ENCODE measurements at places on chromosomes 4 and X.
A peak's percentile ranks its signal among the peaks of the same experiment; 100 is the strongest.

- DNase-seq, result no peak
Observed at GRCh38 chrX:72609313-72609712, 36.7 kb upstream of the HDAC8 start.

- no peak for DNase-seq
Observed at GRCh38 chr4:48167538-48168263, 33.7 kb upstream of the TXK start.

- DNase-seq, result no peak
Observed at GRCh38 chr4:604131-604530, 21.2 kb upstream of the PDE6B start.

DNA sequence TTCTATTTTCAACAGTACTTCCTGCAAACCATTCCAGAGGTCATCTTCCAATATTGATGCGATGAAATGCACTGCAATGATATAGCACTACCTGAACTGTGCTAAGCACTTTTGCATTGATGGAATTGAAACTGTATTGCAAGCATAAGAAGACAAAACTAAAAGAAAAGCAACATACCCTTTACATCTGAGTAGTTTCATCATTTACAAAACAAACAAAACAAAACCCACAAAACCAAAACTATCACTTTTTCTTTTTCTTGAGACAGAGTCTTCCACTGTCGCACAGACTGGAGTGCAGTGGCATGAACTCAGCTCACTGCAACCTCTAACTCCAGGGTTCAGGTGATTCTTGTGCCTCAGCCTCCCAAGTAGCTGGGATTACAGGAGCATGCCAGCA, 120.1 kb upstream of the NAP1L5 start:
- no peak for DNase-seq

GRCh38 chrX:115606861-115607260, 45.9 kb downstream of the PLS3 start:
- DNase-seq, result no peak

- peak; percentile 37 for DNase-seq
Observed at GRCh38 chr4:153345012-153345981, 809 bp downstream of the MND1 start.

DNA sequence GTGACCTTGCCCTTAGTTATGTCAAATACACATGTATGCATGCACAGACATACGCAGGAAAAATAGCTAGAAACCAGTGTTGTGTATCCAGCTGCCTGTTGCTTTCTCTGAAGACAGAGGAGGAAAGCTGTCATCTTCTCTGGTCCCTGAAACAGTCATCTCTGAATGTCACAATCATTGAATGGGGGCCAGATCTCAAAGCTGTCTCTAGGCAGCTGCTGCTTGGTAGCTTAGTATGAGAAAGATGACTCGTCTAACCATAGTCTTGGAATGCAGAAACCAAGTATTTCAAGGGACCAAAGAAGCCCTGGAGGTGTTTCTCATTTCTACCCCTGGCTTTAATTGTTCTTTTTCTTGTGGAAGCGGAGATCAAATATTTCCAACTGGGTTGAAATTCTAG, 4.0 kb downstream of the GRIA3 start:
- DNase-seq, result no peak

- DNase-seq, result no peak
Observed at GRCh38 chrX:16923157-16923556, 23.3 kb upstream of the REPS2 start.

- DNase-seq, result no peak
Observed at GRCh38 chrX:41047878-41048534, 37.2 kb upstream of the USP9X start.

DNA sequence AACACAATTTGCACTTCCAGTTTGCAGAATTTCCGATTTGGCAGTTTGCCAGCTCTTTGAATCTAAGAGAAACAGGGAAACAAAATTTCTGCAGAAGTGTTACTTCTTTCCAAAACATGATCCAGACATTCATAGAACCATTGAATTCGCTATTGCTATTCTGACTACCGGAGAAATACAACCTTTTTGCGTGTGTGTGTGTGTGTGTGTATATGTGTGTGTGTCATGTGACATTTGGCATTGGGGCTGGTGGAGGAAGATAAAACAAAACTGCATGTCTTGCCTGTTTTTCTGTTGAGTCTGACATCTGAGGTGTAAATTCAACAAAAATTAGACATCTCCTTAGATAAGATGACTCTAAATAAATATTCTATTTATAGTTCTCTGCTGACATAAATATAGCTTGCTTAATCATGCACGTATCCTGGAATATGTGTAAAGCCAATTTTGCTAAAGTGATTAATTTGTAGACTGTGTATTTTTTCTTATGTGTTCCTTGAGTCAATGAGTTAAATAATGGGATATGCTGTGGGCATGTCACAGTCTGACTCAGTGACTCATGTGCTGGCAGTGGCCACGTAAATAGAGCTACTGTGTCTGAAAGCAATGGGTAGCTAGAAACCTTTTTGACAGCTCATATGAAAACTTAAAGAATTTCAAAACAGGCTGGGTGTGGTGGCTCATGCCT, 98.9 kb downstream of the HPGD start:
- peak; percentile 10 for DNase-seq

DNA sequence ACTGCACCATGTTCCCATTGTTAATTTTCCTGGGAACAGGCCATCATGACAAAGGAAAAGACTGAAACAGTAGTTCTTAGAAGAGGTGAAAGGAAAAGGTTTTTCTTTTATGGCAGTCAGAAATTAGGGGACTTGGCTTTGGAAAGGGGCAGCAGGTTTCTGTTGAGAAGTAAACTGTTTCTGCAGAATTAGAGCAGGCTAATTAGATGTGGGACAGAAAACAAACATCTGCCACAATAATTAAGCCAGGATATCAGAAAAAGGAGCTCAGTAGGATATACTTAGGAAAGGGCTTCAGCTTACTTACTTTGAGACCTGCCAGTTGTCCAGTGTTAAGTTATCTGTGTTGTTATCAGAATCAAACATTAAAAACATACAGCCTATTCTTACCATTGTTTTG, 36.7 kb upstream of the STPG2 start:
- DNase-seq, result no peak

- DNase-seq, result no peak
Observed at GRCh38 chr4:42515156-42515884, 118.0 kb downstream of the SHISA3 start.

DNA sequence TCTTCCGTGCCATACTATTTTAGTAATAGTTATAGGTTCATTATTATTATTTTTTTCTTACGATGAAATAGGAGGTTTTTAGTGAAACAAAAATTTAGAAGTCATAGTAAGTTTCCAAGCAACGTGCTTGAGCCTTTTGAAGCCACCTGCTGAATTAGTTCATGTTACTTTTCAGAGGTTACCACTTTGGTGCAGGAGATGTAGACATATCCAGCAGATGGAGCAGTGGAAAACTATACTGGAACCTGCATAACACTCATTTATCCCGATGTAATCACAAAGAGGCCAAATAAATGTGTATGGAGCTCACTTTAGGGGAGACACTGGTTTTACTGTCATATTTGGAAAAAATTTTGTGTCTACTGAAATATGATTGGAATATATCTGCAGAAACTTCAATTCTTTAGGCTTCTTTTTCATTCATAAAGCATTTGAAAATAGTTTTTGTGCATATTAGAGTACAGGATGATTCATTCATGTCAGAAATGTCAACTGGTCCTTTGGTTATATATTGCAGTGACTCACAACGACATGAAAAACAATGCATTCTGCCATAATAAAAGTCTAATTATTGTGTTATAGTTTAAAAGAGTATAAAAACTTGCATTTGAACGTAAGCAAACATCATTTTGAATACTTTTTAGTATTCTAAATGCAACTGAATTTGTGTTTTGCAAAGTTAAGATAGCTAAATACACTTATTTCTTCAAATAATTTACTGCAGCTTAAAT, 2182.9 kb upstream of the TENM3 start:
- DNase-seq, result no peak

- no peak for DNase-seq
Observed at GRCh38 chr4:185508181-185508580, 27.1 kb downstream of the PDLIM3 start.

GRCh38 chr4:124111922-124112321, 600.6 kb downstream of the ANKRD50 start:
- no peak for DNase-seq

DNA sequence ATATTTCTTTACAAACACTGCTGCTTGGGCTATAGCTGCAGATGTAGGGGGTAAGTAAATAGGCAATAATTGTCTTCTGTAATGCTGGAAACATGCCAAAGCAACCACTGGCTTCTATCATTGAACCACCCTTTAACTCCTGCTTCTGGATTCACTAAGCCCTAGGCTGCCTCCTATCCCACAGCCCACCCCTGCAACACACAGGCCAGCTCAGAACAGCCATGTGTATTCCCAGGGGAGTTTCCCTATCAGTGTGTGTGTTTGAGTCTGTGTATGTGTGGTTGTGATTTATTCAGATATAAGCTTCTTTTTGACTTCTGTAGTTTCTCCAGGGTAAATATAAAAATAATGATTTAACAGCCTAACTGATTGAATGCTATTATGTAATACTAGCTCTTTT, 291.3 kb downstream of the PCDH10 start:
- no peak for DNase-seq

GRCh38 chr4:69896530-69897116, 34.2 kb upstream of the CSN1S1 start:
- no peak for DNase-seq

GRCh38 chr4:153079857-153080391, 124.3 kb upstream of the TRIM2 start:
- no peak for DNase-seq

- no peak for DNase-seq
Observed at GRCh38 chr4:62482355-62482754, 1282.2 kb downstream of the ADGRL3 start.

DNA sequence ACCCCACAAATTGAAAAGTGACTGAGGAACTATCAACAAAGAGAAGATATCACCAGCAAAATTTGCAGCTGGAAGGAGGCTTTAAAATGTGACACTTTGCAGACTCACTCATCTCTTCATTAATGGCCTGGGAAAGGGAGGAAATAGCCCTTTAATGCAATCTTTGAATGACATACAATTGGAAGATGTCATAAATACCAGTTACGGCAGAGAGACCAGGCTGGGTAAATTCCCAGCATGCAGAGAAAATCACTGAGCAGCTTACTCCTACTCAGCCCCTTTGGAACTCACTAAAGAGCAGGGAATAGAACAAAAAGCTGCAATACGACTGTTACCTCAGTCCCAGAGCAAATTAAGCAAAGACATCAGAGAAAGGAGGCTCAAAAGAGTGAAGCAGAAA, 238.9 kb downstream of the HS3ST1 start:
- no peak for DNase-seq

- no peak for DNase-seq
Observed at GRCh38 chr4:120353235-120353634, 286.6 kb upstream of the MAD2L1 start.

DNA sequence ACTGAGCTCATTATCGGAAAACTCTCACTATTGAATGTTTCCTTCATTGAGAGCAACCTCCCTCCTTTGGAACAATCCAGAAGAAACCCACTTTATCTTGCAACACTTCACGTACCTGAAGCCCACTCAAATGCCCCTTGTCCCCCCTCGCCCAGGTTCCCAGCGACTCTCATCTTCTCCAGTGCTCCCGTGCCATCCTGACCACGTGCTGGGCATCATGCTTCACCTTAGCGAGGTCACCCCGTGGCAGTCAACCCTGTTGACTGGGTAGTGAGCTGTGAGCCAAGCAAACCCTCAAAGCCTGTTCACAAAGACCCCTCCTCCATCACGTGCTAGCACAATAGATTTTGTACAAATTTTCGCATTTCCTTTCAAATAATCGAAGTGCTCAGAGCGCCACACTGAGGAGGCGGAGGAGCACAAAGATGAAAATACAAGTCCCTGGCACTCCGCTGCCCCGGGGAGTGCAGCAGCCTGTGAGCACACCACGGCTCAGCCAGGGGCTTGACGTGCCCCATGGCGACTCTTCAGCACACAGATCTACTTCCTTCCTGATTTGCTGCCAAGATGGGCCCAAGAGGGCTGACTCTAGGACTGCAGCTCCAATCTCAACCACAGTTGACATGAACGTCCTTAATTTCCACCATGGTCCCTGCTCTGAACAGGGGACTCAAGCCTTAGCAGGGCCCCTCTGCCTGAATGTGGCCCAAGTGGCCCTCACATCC, 15.6 kb downstream of the PDZD4 start:
- no peak for DNase-seq

GRCh38 chrX:101785142-101785541, 125.5 kb upstream of the ARMCX2 start:
- DNase-seq, result no peak

DNA sequence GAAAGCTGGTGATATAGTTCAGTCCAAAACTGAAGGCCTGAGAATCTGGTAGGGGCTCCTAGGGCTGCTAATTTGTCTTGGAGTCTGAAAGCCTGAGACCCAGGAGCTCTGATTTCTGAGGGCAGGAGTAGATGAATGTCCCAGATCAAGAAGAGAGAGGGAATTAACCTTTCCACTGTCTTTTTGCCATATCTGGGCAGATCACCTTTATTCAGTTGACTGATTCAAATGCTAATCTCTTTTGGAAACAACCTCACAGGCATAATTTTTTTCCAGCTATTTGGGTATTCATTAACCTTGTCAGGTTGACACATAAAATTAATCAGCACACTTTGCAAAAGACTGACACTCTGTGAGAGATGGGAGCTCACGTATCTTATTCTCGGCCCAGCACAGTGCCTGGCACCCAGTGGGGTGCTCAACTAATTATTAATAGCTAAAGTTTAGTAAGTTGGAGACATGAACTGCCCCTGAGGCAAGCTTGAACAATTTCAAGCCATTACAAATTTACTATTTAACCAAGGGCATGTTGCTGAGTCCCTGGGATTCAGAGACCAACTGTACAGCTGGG, 114.3 kb downstream of the CPEB2 start:
- DNase-seq, result no peak

DNA sequence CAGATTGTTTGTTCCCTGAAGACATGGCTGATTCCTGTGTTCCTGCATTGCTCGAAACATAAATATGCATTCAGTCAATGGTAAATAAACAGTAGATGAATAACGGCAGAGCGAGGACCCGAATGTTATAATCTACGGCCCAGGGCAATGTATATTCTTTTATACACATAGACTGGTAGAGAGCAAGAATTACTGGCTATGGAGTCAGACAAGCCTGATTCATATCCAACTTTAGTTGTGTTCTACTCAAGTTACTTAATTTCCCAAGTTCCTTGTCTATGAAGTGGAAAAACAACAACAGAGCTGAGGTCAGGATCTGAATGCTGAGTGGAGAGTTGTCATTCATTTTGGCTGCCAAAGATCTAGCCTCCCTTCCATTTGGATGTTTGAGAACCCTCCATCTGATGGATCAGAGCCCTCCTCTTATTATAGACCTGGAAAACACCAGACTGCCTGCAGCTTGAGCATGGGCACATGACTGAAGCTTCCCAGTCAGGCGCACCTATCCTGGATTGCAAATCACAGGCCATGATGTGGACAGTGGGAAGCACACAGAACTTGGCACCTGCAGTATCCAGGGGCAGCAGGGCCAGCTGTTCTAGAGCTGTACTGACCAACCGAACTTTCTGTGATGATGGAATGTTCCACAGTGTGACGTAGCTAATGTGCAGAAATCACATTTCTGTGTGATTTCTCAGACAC, 80.1 kb downstream of the FAM184B start:
- no peak for DNase-seq

DNA sequence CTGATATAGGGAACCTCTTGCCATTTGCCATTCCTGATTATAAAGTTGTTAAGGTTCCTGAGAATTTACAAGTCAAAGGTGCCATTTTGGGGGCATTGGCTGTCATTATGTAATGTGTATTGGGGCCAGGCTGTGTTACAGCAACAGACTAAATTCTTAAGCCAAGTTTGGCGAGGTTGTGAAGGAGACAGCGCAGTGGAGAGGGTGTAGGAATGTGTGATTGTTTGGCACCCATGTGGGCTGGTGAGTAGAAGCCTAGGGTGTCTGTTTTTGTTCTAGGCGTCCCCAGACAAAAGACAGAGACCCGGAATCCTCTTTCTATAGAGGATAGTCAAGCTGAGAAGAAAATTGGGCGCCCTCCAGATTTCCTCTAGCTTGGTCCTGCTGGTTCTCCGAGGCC, 2535.3 kb downstream of the PCDH7 start:
- DNase-seq, result no peak
